ENCODE measurements at places on chromosomes 5 and 9.

DNA sequence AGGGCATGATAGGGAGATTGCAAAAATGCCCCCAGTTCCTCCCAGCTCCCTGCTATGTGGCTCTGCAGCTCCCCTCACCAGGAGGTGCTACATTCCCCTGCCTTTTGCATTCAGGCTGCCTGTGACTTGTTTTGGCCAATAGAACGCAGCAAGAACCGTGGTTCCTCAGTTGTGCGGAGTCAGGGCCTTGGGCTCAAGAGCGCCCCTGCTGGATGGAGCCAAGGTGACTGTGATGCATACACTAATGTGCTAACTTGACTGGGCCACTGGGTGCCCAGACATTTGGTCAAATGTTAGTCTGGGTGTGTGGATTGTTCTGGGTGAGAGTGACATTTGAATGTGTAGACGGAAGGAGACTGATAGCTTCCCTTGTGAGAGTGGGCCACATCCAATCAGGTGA is 123.3 kb upstream of the MVB12B start:
- DNase-seq, result no peak

DNA sequence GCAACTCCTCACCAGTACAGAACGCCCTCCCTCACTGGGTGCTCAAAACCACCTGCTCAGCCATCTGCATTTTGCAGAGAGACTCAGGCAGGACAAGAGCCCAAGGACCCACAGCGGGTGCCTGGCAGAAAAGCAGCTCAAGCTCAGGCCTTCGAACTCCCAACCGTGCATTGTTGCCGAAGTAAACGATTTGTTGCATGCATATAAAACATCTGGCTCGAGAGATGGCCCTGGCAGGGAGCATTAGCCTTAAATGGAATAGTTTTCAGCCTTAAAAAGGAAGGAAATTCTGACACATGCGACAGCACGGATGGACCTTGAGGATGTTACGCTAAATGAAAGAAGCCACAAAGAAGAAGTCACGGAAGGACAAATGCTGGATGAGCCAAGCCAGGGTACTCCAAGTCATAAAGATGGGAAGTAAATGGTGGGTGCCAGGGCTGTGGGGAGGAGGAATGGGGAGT is 160.4 kb upstream of the PHYKPL start:
- no peak for DNase-seq

GRCh38 chr9:78291240-78291925 is 5.5 kb upstream of the PSAT1 start:
- DNase-seq, result no peak

DNA sequence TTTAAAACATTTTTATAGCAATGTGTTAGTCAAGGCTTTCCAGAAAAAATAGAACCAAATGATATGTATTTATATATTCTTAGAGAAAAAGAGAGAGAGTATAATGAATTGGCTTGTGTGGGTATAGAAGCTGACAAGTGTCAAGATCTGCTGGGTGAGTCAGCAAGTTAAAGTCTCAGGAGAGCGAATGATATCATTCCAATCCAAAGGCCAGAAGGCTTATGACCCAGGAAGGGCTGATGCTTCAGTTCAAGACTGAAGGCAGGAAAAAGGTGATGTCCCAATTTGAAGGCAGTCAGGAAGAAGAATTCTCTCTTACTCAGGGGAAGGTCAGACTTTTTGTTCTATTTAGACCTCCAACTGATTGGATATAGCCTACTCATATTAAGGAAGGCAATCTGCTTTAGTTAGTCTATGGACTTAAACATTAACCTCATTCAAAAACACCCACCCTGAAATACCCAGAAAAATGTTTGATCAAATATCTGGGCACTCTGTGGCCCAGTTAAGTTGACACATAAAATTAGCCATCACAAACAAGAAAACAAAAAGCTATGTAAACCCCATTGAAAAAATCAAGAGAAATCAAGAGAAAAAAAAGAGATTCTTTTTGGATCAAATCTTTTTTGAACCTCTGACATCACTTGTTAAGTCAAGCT is 189.6 kb downstream of the PIK3R1 start:
- peak; percentile 20 for DNase-seq

DNA sequence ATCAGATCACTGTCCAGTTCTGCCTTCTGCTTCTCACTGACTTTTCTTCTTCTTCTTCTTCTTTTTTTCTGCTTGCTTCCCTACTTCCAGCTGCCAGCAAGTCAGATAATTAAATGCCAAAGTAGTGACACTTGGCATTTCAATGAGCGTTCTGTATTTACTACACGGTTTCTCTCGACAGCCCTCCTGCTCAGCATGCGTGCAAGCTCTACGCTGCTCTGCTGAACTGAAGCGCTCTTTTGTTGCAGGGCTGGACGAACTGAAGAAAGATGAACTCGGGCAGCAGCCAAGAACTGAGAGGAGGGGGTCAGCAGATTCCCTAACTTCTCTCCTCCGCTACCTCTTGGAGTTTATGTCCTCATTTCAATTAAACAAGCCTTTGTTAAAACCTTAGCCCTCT is 319.1 kb downstream of the GLIS3 start:
- no peak for DNase-seq

DNA sequence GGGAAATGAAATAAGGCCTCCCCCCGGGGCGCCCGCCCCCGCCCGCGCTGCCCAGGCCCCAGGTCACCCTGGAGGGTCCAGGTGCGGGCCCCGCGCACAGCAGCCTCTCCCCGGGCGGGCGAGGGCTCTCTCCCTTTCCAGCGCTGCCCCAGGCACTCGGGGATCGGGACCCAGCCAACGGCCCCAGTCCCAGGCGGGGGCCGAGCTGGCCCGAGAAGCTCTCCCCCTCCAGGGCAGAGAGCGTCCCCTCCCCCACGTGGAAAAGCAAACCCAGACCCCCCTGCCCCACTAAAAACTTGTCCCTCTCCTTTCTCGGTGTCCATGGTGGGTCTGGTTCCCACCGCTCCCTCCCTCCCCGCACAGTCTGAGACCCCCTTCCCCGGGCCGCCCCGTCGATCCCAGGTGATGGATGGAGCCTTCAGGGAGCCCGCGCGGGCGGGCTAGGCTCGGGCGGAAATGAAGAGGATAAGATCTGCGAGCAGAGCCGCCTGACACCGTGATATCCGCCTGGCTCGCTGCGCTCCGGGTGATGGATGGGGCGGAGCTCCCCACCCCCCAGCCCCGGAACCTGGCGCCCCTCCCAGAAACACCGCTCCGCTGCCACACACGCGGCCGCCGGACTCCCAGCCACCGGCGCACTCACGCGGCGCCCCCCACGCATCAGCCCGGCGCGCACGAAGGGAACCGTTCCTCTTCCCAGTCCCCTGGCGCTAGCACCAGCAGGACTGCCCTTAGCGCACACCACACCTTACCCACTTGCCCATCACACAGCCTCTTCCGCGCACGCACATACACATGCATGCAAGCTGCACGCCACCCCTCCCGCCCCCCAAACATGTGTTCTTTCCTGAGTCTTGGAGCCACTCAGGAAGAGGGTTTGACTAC is 81.7 kb upstream of the ZBTB43 start:
- DNase-seq, result peak; percentile 50

DNA sequence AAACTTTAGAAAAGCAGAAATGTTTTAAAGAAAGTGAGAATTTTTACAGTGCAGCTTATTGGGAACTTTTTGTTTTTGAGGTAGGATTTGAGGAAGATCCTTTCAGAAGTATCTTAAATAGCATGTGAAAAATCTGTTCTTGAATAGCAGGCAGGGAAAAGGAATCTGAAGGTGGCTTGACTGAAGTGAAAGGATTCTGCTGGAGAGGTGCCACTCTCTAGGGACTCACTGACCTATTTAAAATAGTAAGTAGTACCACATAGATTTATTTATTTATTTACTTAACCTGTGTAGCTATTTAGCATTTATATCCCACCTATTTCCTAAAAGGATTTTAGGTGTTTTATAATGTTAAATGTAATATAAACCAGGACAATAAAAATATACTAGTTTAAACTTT is 69.1 kb downstream of the NIPBL start:
- no peak for DNase-seq

DNA sequence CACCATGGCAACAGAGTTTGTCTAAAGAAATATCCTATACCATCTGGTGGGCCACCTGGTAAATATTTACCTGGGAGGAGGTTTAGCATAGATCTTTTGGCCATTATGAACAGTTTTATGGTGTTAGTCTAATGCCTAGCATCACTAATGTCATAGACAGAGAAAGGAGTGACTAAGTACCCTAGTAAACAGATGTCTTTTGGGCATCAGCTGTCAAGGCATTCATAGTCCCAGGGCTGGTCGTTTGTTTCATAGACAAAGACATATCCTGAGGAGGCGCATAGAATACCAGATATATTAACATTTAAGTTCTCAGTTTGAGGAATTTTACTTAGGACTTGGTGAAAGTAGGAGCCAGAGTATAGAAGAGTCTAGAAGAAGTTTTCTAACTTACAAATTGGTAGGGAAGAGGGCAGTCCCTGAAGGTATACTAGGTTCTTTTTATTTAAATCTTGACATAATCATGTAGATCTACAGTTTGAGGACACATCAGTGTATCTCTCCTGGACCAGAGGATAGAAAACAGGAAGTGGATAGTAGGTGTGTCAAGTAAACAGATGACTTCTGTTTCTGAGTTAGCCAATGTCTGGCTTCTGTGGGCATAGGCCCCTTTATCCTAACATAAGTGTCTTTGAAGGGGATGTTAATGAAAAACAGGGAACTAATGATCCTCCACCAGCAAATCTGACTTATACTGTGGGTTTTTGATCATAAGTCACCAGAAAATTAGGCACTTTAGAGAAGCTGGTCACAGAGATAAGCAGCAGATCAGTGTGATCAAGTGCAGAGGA is 105.0 kb upstream of the PRSS3 start:
- no peak for DNase-seq

DNA sequence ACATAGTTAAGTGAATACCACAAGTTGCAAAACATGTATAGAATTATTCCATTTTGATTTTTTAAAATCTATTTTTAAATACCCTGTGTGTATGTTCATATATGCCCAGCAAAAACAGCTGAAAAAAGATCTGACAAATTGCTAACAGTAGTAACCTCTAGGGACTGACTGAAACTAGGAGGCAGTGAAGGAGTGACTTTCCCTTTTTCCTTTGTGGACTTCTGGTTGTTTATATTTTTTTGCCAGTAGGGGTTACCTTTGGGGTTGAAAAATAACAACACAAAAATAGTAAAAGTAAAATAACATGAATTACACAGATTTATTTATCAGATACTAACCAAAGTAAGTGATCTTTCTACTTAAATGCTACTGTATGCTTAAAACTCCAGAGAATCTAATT is 2.9 kb downstream of the MEGF9 start:
- DNase-seq, result no peak

DNA sequence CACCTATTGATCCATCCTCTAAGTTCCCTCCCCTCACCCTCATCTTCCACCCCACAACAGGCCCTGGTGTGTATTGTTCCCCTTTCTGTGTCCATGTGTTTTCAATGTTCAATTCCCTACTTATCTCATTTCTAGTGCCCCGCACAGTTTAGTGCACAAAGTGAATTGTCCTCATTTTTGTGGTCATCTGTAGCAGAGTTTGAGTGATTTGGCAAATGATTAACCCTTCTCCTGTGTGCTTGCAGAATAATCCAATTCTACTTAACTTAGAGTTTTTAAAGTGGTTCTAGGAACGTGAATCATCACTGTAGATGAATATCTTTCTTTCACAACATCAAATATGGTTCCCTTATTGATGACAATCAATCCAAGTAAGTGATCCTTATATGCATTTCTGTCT is 6.3 kb upstream of the HAPLN1 start:
- peak; percentile 88 for DNase-seq

DNA sequence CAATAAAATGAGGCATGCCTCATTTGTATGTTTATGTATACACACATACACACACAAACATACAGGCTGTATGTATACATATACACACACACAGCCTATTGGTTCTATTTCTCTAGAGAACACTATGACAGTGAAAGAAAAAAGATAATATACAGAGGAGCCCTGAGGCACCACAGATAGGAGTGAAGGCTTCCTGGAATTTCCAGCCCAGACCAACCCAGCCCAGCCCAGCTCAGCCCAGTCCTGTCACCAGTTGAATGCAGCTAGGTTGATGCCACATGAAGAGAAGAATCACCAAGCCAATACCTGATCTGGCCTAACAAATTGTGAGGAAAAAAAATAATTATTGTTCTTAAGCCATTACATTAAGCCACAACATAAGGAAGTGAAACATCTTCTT is 126.9 kb upstream of the PDE4D start:
- no peak for DNase-seq

DNA sequence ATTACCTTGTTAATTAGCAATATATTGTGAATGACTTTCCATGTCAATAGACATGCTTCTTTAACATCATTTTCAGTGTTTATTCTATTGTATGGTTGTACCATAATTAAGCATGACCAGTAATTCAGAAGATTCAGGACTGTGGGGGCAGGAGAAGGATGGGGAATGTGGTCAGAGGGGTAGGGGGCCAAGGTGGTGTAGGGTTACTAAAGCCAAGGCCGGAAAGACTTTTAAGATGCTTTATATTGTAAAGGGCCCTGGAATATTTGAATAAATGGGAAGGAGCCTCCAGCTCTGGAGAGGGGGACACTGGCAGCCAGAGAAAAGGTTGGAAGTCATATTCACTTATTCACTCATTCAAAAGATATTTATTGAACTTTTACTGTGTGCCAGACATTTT is 115.7 kb downstream of the FGF18 start:
- DNase-seq, result no peak

DNA sequence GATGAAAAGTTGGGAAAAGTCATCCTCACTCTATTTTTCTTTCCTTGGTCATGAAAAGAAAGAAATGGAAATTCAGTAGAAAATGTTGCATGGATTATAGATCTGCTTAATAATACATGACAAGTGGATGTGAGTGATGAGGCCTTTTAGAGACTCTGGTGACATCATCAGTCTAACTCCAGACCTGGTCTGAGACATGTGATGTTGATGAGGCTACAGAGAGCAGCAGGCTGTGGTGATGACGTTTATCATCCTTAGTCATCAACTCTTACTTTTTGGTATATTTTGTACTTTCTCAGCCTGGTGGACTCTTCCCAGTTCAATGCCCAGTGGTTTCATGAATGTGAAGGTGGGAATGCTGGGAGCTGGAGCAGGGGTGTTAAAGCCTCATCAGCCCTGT is 116.4 kb downstream of the TTLL11 start:
- peak; percentile 30 for DNase-seq

- peak; percentile 13 for DNase-seq
These were observed at the start of gene CFAP77 for GRCh38 chr9:132409828-132410528. Gene CFAP77 (plus strand): TSS chr9:132410211. CDS start chr9:132410272, 61 bp downstream.

DNA sequence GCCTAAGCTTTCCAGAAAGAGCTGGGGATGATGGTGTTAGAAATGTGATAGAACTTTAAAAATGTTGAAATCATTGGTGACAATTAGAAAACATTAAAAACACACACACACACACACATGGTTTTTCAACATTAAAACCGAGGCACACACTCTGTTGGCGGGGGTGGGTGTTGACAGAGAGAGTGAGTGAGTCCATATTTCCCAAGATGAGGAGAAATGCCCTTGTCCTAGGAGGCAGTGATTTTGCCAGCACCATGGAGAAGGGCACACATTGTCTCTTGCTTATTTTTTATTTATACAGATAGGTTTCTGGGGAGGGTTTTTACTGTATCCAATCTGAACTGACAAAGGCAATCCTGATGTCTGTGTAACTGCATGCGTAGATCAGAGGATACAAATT is 152.5 kb downstream of the INSYN2B start:
- DNase-seq, result no peak

GRCh38 chr9:106716820-106717219 is 146.1 kb upstream of the ZNF462 start:
- peak; percentile 16 for DNase-seq

All from ACHN (cell line).